ENCODE measurements at places on chromosomes 7 and 10.

DNA sequence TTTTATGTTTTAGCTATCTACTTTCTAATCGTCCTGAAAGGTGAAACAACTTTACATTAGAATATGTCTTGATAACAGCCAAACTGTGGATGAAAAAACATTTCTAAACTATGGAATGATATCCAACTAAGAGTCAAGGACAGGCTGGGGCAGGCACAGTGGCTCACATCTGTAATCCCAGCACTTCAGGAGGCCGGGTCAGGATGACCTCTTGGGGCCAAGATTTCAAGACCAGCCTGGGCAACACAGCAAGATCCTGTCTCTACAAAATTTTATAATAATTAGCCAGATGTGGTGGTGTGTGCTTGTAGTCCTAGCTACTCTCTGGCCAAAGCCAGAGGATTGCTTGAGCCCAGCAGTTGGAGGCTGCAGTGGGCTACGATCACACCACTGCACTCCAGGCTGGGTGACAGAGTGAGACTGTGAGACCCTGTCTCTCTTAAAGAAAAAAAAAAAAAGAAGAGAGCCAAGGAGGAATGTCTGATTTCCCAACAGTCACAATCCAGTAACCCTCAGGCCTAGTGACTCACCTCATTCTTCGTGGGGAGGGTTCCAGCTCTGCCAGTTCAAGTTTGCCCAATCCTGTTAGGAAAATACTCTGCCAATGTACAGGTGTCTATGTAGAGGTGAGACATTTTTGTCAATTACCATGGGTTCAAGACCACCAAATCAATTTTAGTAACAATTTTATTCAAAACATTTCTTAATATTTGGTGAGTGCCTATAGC is 14.6 kb upstream of the FZD1 start:
- no peak for DNase-seq

DNA sequence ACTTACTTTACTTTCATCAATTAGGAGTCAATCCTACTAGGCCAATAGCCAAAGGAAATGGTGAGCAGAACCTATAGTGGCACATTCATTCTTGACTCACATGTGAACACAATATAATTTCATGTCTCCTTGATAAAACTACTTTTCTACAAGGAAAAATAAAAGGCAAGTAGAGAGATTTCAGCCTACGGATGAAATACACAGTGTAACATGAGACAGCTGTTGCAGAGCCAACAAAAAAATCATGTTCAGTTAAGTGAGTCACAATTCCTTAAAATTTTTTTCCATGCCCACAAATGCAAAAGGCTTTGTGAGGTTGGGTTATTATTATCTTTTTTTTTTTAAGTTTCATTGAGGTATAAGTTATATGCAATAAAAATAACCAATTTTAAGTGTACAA is 54.8 kb downstream of the GPR141 start:
- no peak for DNase-seq

DNA sequence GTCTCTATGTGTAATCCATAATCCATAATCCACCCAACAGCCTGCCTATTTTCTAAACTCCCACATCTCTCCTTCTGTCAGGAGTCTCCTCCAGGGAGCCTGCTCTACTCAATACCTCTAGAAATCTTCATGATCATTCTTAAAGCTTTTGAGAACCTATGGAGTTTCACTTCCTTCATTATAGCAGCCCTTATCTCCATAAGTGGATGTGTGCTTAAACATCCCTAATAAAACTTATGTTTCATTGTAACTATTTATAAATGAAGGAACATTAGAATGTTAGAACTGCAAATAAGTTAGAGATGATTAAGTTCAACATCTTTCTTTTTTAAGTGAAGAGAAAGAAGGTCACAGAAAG is 8.5 kb downstream of the CPED1 start:
- no peak for DNase-seq

DNA sequence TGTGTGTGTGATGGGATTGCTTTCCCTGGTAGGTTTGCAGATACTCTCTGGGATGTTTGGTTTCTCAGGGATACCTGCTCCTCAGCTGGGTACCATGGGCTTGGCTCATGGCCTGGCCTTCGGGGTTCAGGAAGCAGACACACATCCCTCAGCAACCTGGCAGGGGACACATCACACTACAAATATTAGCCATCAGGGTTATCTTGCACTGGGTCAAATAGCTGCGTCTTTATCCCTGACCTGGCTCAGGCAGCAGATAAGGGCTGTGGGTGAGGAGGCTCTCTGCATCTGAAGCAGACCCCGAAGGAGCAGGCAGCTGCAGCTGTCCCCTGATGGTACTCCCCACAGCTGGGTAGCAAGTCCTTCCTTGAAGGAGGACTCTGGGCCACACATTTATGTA is 25.7 kb upstream of the CDHR3 start:
- no peak for DNase-seq

GRCh38 chr10:31822616-31823318 is 105.9 kb downstream of the ARHGAP12 start:
- no peak for DNase-seq

DNA sequence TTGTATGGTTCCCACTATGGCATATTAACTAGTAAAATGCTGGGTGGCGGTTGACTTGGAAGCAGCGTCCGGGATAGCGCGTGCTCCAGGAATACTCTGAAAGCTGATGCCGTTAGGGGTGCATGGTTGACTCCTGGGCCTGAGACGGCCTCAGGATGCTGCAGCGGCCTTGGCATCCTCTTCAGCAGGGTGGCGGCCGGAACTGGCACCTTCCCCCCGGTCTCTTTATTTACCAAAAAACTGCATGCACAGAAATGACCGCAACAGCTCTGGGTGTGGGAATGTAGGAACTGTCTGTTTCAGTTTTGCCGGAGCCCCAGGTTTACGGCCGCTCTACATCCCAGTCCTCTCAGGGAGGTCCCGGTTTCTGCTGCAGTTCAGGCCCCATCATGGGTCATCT is 28.8 kb downstream of the PFKP start:
- no peak for DNase-seq

DNA sequence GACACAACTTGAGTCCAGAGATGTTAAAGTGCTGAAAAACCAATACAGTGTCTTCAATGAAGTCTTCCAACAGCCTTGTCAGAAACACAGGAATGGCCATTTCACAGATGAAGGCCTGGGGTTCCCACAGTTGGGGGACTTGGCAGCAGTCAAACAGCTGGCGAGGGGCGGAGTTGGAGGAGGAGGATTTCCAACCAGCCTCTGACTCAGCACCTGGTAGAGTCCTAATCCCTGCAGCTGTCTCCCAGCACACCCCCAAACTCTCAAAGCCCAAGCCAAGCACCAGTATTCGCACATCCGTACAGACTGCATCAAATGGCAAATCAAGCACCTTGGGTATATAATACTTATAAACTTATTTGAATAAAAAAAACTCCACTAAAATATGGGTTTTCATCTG is 28.0 kb downstream of the CTBP2 start:
- no peak for DNase-seq

- no peak for DNase-seq
Measured at GRCh38 chr10:62234077-62234605, 34.5 kb downstream of the RTKN2 start.

DNA sequence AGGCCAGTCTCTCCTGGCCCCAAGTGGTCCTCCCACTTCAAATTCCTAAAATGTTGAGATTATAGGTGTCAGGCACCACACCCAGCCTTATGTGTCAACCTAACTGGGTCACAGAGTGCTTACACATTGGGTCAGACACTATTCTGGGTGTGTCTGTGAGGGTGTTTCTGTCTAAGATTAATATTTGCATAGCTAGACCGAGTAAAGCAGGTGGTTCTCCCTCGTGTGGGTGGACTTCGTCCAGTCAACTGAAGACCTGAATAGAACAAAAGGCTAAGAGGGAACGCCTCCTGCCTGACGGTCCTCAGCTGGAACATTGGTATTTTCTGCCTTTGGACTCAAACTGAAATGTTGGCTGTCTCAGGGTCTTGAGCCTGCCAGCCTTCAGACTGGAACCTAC is 11.5 kb downstream of the PPIF start:
- no peak for DNase-seq

GRCh38 chr10:97574374-97575126 is 2.0 kb downstream of the ANKRD2 start:
- no peak for DNase-seq

DNA sequence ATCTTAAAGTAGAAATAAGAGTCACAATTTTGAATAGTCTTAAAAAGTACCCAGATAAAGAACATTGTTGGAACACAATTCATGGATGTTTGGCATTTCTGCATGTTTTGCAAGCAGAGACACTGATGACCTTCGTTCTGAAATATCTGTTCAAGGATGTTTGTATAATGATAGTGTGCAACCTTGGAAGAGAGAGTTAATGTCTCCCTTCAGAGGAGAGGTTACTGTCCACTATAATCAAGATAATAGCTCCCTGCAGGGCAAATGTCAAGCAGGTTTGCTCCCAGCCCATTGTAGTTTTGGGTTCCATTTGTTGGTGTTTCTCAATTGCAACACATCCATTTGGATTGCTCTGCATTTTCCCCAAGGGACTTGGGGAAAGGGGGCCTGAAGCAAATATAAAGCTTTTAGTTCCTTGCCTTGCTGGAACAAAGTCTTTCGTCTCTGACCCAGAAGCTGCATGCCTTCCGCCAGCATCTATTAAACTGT is 45.2 kb downstream of the COL1A2 start:
- DNase-seq: no peak

- no peak for DNase-seq
Measured at GRCh38 chr10:112898540-112899390, 51.3 kb upstream of the TCF7L2 start.

GRCh38 chr7:100933734-100934133 is 15.6 kb upstream of the MUC3A start:
- DNase-seq: no peak

DNA sequence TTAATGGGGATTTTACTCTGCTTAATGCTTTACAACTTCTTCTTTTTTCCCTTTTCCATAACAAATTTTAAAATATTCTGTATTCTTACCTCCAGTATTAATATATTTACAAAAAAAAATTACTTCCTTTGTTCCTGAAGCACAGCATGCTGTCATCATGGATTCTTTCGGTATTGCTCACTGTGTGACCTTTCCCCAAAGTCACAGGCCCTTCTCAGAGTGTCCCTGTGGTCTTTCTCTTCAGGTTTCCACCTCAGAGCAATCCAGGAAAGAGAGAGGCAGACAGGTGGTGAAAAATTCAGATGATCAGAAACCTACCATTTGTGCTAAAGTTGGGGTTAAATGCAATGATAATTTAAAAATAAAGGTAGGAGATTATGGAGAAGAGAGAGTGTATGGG is 13.0 kb downstream of the AOAH start:
- DNase-seq: no peak

- DNase-seq: no peak
Measured at GRCh38 chr7:107926481-107926880, 35.5 kb downstream of the DLD start.

GRCh38 chr7:79988653-79989052 is 146.0 kb upstream of the GNAI1 start:
- no peak for DNase-seq

DNA sequence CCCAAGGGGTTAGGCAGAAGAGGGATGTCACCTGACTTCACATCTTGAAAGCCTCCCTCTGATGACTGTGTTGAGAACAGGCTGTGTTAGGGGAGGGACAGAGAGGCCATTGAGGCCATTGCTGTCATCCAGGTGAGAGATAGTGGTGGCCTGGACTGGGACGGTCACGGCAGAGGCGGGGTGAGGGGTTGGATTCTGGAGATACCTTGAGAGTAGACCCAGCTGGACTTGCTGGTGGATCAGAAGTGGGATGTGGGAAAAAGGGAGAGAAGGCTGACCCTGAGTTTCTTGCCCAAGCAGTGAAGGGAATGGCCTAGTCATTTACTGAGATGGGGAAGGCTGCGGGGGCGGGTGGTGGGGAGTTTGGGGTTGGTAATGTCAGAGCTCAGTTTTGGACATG is 13.6 kb downstream of the MTURN start:
- no peak for DNase-seq

GRCh38 chr7:95578299-95578855 is 17.9 kb downstream of the PDK4 start:
- no peak for DNase-seq

DNA sequence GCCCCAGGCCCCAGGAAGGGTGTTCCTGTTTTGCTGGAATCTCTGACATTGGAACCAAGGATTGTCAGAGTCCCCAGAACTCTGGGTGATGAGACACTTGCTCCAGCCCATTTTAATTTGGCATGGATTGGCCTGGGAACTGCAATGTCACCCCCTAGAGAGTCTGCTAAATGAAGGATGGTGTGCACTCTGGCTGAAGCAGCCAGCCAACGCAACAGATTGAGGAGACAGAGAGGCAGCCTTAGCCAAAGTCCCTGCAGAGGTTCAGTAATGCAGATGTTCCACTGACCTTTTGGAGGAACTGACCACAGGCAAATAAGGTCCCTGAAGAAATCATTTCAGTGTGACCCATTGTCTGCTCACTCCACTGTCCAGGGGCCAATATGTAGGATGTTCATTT is 13.4 kb downstream of the LRRC18 start:
- no peak for DNase-seq

- DNase-seq: no peak
Measured at GRCh38 chr10:91511549-91512330, 101.6 kb downstream of the HECTD2 start.

DNA sequence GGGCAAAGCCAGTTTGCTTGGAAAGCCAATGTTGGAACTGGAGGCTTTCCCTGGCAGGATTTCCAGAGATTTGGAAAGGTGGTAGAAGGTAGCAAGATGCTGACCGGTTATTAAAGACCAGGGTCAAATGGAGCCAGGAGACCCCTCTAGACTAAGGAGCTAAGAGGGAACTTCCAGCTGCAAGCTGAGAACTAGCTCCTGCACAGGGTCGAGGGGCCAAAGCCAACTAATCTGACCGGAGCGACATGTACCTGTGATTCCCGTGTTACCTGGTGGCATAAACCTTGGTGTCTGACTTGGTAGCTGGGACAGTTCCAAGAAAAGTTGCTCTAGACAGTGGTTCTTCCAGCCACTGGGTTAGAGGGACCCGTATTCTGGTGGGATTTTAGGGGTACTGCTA is 41.8 kb downstream of the SPDYE5 start:
- no peak for DNase-seq

GRCh38 chr7:155959894-155960293 is 147.6 kb upstream of the SHH start:
- no peak for DNase-seq

DNA sequence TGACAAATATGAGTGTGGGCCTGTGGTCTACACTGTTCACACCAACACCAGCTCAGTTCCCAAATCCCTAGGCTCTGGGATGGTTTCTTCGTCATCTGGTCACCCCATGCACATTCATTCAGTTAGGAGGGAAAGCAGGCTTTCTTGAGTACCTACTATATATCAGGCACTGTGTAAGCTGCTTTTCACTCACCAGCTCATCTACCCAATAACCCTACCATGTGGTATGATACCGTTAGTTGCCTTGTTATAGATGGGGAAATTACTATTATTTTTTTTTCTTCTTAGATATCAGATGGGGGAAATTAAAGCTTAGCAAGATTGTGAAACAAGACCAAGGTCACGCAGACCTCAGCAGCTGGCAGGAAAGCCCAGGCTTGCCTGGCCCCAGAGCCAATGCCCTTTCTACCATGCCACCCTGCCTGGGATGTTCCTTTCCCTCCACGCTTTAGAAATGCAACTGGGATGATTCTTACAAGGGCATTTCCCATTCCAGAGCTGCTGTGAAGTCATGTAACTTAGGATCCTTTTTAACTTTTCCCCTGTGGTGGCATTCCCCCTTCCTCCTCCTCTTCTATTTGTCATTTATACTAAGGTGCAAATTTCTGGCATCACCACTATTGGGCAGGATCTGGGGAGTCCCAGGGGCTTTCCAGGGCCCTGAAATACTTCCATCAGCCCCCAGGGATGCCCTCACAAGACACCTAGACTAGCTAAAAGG is 93.1 kb upstream of the EFCAB10 start:
- no peak for DNase-seq
